Panc1 (cell line): ENCODE measurements at places on chromosomes 5 and 9.

DNA sequence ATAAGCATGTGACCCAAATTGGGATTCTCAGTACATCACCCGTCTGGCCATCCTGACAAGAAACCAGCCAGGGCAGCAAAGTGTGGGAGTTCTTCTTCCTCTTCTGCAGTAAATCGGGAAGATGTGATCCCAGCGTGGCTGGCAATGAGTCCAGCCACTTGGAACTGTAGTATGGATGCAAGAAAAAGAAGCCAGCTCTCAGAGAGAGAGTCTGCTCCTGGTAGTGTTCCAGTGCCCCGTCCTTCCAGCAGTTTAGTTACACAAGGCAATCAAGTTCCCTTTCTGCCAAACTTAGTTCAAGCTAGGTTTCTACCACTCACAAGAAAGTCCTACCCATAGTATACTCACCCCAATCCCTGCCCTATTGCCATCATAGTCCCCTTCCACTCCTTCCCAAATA lies 65.6 kb downstream of the CDK5RAP2 start:
- DNase-seq, result no peak

GRCh38 chr5:127001621-127002296 lies 28.6 kb downstream of the MARCHF3 start:
- no peak for DNase-seq

GRCh38 chr5:176491101-176491502 lies 42.9 kb downstream of the FAF2 start:
- DNase-seq, result peak; percentile 85

DNA sequence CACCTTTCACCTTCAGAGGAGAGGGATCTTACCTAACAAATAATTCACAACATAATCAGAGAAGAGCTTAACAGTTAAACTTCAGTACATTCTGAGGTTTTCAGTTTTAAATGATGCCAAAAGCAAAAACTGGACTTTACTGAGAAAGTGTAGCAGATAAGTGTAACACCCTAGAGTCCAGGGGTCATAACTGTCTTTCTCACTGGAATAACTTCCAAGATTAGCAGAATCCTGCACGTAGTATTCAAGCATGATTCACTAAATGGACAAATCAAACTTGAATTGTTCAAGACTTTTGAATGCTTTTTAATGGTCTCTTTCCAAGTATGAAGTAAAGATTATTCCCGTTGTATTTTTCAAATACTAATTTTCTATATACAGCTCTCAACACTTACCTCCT lies 180.1 kb upstream of the NREP start:
- DNase-seq, result no peak

DNA sequence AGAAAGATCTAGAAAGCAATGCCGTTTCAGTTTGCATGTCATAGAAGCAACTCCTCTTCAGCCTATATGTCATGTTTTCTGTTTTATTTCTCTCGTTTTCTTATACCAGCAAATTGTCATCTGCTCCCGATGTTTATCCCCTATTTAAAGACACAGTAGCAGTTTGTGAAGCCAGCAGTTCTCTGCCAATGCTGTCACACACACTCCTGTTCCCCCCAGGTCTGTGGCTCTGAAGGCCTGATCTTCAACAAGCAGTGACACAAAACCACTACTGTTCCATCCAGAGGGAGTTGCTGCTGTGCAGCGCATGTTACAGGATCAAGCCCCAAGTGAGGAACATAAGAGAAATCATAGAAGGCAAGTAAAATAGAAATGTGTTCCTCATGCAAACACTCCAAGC lies 364.1 kb upstream of the SLC30A5 start:
- no peak for DNase-seq
